Mesothelial cell of epicardium (in vitro differentiated cells): ENCODE measurements at places on chromosomes 12 and 14. TPM values are rescaled to one million over a fixed set of nuclear protein-coding genes. Genes with fewer than 3 reads are reported as not detected.

- DNase-seq = no peak
Observed at GRCh38 chr12:6461401-6462233, 8.9 kb downstream of the VAMP1 start.

- no peak for DNase-seq
Observed at GRCh38 chr12:80170915-80171314, 71.6 kb downstream of the OTOGL start.

- DNase-seq = no peak
Observed at GRCh38 chr12:124939079-124939420, 24.6 kb upstream of the UBC start.

GRCh38 chr12:7961395-7962178, 25.6 kb upstream of the SLC2A3 start:
- no peak for DNase-seq

Gene ACSS3
- total RNA-seq = 22.9 to 24.3 TPM (median 23.4 TPM) in 3 replicates

DNA sequence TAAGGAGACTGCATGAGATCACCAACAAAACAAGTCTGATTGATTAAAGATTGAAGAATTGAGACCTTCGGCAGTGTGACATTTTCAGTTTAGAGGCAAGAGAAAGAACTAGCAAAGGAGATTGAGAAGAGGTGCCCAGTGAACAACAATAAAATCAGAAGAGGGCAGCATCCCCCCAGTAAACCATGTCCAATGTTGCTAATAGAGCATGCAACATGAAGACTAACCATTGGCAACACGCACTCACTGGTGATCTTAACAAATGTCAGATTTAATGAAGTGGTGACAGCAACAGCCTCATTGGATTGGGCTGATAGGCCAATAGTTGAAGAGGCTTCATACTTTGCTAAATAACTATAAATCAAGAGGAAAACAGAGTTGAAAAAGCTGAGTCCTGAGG, 20.7 kb upstream of the TAS2R14 start:
- no peak for DNase-seq

GRCh38 chr12:43692064-43692463, 66.5 kb downstream of the PUS7L start:
- no peak for DNase-seq

- DNase-seq = no peak
Observed at GRCh38 chr14:30195941-30196340, 268.3 kb upstream of the PRKD1 start.

DNA sequence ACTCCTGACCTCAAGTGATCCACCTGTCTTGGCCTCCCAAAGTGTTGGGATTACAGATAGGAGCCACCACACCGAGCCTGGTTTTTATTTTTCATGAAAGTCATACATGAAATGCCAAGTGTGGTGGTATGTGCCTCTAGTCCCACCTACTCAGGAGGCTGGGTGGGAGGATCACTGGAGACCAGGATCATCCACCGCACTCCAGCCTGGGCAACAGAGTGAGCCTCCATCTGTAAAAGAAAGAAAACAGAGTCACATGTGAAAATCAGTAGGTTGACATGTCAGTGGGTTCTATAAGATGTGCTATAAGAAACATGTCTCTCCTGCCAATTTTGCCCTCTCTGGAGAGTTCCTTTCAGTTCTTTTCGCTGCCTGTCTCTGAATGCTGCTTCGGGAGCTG, 28.2 kb downstream of the ANKRD9 start:
- no peak for DNase-seq

GRCh38 chr12:114894076-114894475, 210.1 kb upstream of the TBX3 start:
- no peak for DNase-seq

Gene CNIH1
- total RNA-seq = 95.8 to 101 TPM (median 97.6 TPM) in 3 replicates

- DNase-seq = no peak
Observed at GRCh38 chr14:103518422-103519042, 4.1 kb downstream of the CKB start.

DNA sequence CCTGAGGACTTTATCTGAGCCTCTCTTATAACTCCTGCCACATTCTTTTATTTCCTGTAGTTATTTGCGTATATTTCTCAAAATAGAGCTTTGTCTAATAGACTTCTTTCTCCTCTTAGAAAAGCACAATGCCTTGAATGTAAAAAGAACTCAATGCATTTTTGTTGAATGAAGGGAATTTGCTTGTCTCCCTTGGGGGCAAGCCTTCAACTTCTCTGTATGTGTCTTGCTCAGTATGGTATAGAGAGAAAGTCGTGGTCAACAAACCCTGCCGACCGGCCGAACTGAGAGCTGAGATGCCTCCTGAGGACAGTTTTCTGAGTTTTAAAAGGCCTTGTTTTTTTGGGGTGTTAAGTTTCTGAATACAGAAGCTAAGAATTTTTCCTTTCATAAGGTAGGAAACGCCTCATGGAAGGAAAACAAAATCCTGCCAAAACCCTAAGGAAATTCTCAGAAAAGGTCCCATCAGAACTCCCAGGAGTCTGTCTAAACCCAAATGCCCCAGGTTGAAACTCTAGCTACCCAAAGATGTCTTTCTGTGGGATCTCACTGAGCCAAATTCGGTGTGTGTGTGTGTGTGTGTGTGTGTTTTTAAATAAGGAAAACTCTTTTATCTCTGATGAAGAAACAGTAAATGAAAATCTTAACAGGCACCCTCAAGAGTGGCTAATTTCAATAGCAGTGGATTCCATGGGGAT, 136.6 kb downstream of the C12orf75 start:
- no peak for DNase-seq

DNA sequence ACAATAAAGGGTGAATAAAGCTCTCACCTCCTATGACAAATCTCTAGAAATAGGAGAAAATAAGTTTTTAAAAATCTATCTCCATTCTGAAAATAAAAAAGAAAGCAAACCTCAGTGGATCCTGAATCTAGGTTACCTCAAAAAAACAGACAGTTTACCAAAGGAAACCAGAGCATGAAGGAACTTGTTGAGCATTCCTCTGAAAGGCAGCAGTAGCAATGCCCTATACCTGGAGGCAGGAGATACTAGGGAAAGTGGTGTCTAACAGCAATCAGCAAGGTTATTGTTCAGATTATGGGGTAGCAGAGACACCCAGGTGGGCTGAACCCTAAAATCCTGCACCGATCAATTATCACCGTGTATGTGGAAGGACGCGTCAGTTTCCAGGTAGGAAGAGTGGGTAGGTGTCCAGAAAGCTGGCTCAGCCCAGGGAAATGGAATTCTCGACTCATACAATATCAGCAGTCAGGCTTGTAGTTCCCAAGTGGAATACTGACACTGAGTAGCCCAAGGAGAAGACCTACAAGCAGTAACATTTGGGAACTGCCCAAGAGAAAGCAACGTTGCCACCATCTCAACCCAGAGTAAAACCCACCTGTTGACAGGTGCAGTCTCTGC, 128.3 kb downstream of the ST8SIA1 start:
- DNase-seq = no peak

Gene EPYC
- total RNA-seq = not detected in 3 replicates

DNA sequence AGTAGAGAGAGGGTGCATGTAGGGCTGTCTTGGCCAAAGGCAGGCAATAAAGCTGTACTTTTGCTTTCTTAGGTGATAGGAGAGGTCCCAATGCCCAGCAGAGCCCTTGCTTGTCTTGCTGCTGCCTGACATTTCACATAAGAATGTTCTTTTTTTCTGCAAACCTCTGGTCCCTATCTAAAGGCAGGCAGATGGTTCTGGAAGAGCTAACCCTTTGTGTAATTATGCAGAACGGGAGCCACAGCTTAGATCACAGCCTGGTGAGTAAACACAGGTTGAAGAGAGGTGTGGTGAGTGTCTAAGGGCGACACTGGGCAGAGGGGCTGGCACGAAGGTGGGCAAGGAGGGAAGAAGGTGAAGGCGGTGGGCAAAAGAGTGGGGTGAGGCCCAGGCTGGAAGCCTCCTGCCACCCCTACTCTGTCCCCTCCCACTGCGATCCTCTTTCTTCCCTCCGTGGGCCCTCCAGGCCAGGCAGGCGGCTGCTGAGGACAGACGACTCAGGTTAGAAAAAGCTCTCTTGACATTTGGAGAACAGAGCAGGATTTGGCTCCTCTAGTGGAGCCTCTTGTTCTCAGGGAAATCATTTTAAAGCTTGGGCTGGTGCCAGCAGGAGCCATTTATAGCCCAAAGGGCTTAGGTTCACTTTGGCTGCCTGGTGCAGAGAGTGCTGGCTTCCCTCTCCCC, 42.8 kb downstream of the PRMT8 start:
- peak; percentile 39 for DNase-seq

GRCh38 chr14:51447411-51447810, 204.3 kb upstream of the FRMD6 start:
- no peak for DNase-seq

DNA sequence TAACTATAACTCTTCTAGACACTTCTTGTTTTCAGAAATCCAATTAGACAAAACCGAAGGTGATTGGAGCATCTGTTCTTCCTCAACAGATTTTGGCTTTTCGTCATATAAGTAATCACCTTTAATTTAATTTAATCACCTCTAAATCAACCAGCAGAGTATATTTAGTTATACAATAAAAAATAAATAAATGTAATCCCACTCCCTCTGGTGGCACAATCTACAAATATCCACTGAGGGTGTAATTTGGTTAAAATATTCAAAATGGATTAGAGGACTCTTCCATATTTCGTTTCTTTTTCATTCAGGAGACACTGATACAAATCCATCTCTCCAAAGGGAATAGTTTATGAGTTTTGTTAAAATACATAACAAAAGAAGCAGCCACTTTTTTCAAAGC, 18.3 kb upstream of the SLC35F4 start:
- no peak for DNase-seq

Gene HOXC5
- total RNA-seq = 28.7 to 33.8 TPM (median 29.3 TPM) in 3 replicates

- DNase-seq = no peak
Observed at GRCh38 chr12:32647275-32647674, 31.8 kb upstream of the DNM1L start.

GRCh38 chr12:24175929-24176328, 226.5 kb upstream of the SOX5 start:
- DNase-seq = no peak

Gene TSPAN19
- total RNA-seq = 0.31 to 0.66 TPM (median 0.51 TPM) in 3 replicates

GRCh38 chr14:84891404-84891803, 638.5 kb upstream of the FLRT2 start:
- no peak for DNase-seq

- no peak for DNase-seq
Observed at GRCh38 chr12:83031196-83031595, 344.5 kb downstream of the TMTC2 start.

DNA sequence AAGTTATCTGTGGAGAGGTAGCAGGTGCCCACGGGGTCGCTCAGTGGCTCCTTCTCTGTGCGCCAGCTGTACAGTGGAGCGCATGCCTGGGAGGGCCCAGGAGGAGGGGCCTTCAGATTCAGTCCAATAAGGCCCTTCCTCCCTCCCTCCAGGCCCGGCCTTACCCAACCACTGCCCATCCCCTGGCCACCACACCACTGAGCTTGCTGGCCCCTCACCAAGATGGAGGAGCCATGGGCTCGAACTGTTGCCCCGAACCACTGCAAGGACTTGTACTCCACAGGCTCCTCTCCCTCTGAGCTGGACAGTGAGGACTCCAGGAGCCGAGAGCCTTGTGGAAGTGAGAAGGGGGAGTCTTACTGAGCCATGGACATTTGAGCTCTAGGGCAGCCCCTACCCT, 9.8 kb downstream of the ITGA5 start:
- DNase-seq = no peak

DNA sequence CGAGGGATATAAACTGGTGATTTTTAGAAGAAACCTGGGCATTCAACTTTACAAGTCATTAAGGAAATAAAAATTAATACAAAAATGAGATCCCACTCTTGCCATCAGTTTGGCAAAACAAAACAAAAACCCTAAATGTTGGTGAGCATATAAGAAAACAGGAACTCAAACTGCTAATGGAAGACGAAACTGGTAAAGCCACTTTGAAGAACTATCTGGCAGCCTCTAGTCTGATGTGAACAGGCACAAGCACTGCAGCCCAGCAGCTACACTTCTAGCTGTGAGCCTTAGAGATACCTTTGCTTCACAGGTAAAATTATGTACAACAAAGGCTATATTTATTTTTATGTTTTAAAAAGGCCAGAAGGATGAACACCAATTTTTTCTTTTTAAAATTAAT, 459.6 kb downstream of the ZFP36L1 start:
- no peak for DNase-seq

Gene SLC6A13
- 0.97 to 2.5 TPM (median 1.2 TPM) in 3 replicates for total RNA-seq

DNA sequence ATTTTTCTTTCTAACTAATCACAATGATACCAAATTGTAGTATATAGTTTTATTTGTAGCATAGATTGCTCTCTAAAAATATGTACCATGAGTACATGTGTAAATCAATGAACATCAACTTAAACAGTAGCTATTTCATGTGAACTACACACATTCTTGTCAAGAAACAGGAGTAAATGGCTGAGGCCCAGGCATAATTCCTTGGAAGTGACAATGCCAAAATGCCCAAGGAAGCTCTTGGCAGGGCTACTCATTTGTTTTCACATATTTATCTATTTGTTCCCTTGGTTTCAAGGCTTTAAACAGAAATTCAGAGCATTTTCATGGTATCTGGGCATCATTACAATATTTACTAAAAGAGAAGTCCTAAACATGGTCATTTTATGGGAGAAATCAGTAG, 165.7 kb downstream of the SLC16A7 start:
- no peak for DNase-seq

DNA sequence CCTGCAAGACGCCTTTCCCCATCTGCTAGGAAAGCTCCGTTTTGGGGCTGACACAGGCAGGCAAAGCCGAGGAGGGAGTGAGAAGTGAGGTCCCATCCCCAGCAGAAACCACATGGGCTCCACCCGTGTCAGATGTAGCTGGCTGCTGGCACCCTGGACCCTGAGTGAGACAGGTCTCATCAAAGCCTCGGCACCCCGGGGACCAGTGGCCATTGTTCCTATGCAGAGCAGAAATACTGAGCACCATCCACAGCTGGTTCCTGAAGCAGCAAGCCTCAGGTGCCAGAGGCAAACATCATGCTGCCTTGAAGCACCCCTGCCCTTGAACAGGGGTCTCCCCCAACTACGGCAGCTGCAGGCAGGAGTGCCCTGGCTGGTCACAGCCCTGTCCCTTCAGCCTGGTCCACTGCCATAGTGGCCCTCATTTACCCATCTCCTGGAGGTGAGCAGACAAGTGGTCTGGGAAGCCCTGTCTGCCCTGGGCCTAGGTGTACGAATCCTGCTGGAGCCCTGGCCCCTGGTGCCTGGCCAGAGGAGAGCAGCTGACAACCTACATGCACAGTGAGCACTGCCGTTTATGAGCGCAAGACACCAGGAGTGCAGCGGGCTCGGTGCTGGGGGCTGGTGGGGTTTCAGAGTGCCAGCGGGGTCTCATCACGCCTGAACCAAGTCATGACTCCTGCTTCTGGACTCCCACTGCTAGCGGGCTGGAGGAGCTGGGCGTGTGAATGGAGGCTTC, 289.8 kb upstream of the RTL1 start:
- no peak for DNase-seq

- DNase-seq = no peak
Observed at GRCh38 chr12:12724421-12725085, 7.4 kb downstream of the CDKN1B start.

- DNase-seq = no peak
Observed at GRCh38 chr14:100436745-100437406, 113.7 kb downstream of the SLC25A47 start.

Gene TTC7B
- total RNA-seq = 46.0 to 56.5 TPM (median 48.9 TPM) in 3 replicates

DNA sequence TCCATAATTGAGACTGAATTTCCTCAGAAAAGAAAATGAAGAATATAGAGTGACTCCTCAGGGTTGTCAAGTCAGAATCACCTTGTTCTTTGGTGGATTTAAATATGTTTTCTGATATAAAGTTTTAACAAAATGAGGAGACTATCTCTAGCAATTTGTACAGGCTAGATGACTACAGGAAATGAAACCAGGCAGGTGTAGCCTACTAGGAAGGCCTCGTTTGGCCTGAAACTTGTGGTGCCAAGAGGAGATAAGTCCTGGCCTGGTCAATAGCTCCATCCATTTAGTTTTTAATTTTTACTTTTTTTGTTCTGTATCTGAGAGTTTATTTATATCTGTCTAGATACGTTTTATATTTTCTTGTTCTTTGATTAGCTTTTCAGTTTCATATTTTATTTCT, 41.5 kb downstream of the SNAPC1 start:
- DNase-seq = no peak
